ENCODE measurements at places on chromosomes 6 and 20.

GRCh38 chr6:31614684-31615578 lies at the start of gene AIF1:
Gene AIF1 (plus strand): TSS chr6:31615234. CDS start chr6:31615330, 96 bp downstream.
- DNase-seq: no peak

- no peak for DNase-seq
Measured at GRCh38 chr6:72850469-72850868, 228.6 kb downstream of the KCNQ5 start.

DNA sequence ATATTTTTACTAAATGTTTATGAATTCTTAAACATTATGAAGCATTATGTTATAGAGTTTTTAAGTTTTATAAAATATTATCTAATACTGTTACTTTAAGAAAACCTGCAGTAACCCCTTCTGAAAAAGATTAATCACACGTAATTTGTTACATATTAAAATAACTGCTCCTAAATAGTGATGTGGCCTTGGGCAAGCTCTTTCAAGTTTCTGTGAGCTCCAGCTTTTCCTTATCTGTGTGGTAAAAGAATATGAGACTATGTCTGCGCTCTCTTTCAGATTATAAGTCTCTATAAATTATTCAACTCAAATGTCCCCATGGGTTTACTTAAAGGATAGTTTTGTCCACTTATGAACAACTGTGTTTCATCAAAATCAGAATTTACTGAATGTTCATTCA lies 31.9 kb downstream of the HLA-DMB start:
- DNase-seq: no peak

- no peak for DNase-seq
Measured at GRCh38 chr6:108253241-108253640, 7.6 kb downstream of the SNX3 start.
